Motor neuron (in vitro differentiated cells): ENCODE measurements at places on chromosomes 6 and 20. TPM values are rescaled to one million over a fixed set of nuclear protein-coding genes. Genes with fewer than 3 reads are reported as not detected.
A peak's percentile ranks its signal among the peaks of the same experiment; 100 is the strongest.

MOCS1 gene
- total RNA-seq = 6.6 and 6.7 TPM in 2 replicates

JAG1 gene
- total RNA-seq = 16.6 and 16.9 TPM in 2 replicates

KIAA1755 gene
- total RNA-seq = 73.6 and 101 TPM in 2 replicates

TAGAP gene
- 0.39 and 0.40 TPM in 2 replicates for total RNA-seq

DNA sequence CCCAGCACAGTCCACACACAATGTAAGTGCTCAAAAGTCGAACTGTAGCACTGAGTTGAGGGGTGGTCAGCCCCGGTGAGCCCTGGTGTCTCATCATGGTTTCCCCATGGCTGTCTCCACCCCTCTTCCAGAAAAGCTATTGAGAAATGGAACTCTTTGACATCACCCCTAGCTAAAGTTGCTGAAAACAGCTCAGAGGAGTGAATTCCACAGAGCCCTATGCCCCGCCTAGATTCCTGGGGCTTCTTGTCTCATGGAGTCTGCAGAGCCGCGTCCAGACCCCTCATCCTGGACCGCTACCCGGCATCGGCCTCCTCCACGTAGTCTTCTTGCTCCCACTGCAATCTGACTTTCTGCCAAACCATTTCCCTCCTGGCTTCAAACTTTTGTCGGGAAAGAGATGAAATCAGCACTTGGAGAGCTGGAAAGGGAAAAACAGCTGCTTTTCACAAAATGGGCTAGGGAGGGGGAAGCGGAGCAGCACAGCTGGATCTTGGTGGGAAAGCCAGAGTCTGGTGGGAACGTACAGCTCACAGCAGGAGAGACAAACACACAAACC, 132.2 kb downstream of the SNX5 start:
- no peak for ATAC-seq

DNA sequence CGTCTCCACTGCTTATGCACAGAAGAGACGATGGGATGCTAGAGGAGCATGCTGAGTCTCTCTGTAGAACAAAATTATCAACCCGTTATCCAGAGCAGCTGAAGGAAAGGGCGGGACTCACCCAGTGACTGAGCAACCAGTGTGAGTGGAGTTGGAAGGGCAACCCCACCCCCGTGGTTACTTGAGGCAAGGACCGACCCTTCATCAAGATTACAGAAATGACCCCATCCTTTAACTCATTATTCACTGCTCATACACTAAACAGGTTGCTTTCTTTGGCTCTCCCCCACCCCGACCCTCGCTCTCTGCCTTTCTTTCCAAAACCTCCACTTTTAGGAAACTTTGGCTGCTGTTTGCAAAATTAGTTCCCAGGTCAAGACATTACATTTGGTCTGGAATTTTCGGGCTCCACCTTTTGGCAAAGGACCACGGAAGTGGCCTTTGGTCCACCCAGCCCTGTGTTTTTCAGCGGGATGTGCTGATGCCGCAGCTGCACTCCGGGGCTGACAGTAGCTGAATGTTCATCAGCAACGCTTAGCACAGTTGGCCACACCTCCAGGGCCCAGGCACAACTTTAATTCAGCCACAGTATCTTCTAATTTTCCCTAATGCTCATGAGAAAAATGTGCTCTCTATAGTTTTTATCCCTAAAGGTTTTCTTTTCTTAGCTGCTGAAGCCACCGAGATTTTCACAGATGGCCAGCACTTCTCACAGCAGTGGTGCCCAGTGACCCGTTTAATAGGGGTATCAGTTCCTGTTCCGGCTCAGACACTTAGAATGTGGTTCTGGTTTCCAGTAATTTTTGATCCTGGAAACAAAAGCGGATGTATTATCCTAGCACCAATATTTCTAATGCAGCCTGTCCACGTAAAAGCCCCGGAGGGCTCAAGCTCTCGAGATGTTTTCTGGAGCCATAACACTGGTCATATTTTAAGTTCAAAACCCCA, 103.6 kb upstream of the NXT1 start:
- no peak for ATAC-seq

DNA sequence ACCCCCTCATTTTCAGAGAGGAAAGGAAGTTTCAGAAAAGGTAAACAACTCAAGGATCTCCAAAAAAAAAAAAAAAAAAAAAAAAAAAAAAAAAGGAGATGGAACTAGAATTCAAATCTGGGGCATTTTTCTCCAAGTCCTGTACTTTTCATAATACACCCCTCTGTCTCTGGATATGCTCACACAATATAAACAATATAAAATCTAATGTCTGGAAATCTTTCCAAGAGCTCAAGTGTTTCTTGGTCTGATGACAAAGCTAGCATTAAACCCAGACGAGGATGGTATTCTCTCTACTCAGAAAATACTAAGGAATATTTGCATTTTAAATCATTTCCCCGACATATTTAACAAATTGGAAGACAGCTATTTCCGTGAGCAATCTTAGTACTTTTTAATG, 5.8 kb downstream of the GCM1 start:
- no peak for ATAC-seq

DNA sequence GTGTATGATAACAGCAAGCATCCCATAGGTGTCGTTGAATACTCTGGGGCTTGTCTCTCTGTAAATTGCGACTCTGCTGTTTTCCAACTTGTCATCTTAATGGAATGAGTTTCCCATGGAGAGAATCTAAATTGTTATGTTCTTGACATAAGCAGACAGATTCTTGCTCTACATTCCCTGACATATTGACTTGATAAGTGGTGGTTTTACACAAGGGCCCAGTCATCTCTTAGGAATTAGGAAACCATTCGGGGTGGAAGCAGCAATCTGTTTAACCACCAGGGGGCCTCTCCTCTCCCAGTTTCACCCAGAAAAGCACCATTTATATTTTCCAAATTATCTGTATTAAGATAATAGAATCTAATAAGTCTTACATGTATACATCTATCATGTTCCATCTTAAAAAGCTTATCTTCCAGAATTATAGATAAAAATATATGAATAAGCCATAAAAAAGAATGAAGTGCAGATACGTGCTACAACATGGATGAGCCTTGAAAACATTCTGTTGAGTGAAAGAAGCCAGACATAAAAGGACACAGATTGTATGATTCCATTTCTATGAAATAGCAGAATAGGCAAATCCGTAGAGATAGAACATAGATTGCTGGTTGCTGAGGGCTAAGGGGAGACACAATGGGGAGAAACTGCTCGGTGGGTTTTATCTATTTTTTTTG, 23.1 kb upstream of the MROH8 start:
- ATAC-seq = peak; percentile 99
